ENCODE measurements at places on chromosomes 6 and 20.

DNA sequence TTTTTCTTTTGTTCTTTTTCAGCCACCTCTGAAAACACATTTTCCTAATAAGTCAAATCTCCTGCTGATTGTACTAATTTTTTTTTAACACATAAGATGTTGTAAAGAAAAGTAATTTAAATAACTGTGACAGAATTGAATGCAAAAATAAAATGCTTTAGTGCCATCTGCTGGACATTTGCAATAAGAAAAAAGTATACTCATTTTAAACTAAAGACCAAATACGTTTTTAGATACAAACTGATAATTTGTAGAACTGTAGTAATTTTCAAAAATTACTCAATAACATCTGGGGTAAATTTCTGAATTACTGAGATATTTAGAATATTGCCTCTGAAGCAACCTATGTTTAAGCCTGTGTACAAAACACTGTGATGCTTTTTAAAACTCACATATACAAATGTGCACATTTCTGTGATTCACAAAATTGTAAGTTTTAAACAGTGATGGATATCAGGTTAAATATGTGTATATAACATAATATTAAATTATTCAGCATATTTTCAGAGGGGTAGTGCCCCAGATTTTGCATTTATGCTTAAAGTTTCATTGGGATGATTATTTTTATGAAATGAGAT lies 198.7 kb downstream of the RIMS1 start:
- DNase-seq = peak; percentile 13

- no peak for DNase-seq
Measured at GRCh38 chr6:138787138-138787537, 8.7 kb upstream of the ECT2L start.

DNA sequence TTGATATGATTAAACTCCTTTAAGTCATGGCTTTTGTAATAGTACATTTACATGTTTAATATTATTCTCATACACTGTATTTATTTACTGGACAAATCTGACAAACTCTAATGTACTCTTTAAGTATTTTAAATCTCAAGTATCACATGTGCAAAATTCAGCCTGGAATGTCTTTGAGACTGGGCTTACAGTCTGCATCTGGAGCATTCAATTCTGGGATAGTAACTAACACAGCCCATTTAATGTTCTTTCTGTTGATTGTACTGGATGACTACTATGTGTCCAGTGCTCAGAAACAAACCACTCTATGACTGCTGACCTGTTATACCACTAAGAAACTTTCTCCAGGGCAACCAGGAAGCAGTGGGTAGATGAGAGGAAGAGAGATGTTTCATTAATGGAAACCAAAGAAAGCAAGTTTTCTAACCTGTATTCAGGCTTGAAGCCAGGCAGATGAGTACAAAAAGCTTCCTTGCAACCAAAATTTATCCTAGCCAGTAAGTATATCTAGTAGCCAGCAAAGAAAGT lies 26.8 kb downstream of the FBXL4 start:
- no peak for DNase-seq

DNA sequence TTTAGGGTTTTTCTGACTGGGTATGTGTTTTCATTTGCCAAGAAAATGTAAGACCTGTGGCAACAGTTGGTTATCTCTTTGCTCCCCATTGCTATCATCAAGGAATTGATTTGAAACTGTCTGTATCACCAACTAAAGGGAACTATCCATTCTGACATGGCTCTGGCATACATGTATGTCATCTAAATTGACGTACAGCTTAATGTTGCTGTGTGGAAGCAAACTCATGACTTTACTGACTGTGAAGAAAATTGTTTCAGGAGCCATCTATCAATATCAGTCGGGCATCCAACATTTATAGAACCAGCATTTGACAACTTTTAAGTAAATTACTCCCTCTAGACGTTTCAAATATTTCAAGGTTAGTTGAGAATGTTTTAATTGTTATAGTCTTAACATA lies 555.8 kb upstream of the EPHA7 start:
- no peak for DNase-seq

DNA sequence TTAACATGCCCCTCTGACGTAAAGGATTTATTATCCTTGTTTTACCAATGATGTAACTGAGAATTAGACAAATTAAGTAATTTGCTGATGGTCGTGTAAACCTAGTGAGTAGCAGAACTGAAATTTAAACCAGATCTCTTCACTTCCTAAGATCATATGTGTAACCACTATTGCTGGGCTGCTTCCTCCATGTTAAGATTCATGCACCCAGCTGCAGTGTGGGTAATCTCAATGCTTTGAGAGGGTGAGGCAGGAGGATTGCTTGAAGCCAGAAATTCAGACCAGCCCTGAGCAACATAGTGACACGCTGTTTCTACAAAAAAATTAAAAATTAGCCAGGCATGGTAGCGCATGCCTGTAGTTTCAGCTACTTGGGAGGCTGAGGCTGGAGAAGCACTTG lies 97.9 kb downstream of the L3MBTL3 start:
- no peak for DNase-seq

DNA sequence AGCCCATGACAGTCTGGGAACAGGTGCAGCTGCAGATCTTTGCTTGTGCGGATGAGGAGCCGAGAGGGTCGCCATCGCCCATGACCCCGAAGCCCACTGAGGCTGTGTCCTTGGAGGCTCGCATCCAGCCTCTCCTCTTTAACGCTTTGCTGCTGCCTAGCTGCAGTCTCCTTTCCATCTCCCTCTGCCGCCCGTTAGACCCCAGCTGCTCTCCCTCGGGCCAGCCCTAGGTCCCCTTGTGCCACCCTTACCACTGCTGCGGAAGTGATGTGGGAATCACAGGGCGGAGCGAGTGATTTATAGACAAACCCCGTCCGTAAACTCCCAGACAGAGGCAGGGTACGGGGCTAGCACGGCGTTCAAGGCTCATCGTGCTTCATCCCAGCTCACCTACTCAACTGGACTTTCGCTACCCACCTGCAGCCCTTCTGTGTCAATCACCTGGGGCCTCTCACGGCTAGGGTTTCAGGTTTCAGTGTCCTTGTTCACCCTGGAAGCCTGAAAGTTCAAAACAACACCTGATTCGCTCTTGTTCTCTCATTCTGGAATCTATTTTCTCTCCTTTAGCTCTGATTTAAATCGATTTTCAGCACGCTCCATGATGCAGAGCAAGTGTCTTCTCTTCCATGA lies 76.1 kb downstream of the PAX1 start:
- DNase-seq = no peak
